Activated T-cell treated with anti-CD3 and anti-CD28 coated beads, Interleukin-2, amount 50 U/mL, for 24 hours (primary cell): ENCODE measurements at places on chromosomes 7 and 10.

GRCh38 chr10:129849853-129850252, 114.2 kb downstream of the EBF3 start:
- DNase-seq, result no peak

- DNase-seq, result no peak
These were observed 146.0 kb upstream of the ADO start for GRCh38 chr10:62658516-62658915.

GRCh38 chr7:51234139-51234538, 82.5 kb downstream of the COBL start:
- no peak for DNase-seq

- no peak for DNase-seq
These were observed 177.1 kb downstream of the FRMD4A start for GRCh38 chr10:14153570-14154055.

DNA sequence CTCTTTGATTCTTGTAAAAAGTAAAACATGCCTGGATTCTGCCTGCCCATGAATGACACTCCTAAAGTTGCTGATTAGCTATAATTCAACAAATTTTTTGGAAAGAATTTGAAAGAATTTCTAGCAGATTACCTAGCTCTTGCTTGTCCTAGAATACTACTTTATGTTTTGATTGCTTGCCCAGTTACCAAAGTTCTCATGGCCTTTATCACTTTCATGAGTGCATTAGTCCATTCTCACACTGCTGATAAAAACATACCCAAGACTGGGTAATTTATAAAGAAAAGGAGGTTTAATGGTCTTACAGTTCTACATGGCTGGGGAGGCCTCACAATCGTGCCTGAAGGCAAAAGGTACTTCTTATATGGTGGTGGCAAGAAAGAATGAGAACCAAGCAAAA, 1137.3 kb downstream of the SORCS1 start:
- DNase-seq, result no peak

GRCh38 chr7:37484426-37485073, 35.9 kb upstream of the ELMO1 start:
- DNase-seq, result no peak

GRCh38 chr7:157555313-157555712, 218.5 kb downstream of the DNAJB6 start:
- DNase-seq, result no peak

GRCh38 chr7:149460493-149461277, at the start of gene ZNF777:
TSS of gene ZNF777 (minus strand) at chr7:149461062. CDS start at chr7:149456022, 5,040 bp downstream.
- DNase-seq, result peak; percentile 86

- DNase-seq, result no peak
These were observed 83.4 kb upstream of the PPP1R9A start for GRCh38 chr7:94823947-94824346.

GRCh38 chr7:70660154-70660818, 471.7 kb upstream of the GALNT17 start:
- DNase-seq, result peak; percentile 39

DNA sequence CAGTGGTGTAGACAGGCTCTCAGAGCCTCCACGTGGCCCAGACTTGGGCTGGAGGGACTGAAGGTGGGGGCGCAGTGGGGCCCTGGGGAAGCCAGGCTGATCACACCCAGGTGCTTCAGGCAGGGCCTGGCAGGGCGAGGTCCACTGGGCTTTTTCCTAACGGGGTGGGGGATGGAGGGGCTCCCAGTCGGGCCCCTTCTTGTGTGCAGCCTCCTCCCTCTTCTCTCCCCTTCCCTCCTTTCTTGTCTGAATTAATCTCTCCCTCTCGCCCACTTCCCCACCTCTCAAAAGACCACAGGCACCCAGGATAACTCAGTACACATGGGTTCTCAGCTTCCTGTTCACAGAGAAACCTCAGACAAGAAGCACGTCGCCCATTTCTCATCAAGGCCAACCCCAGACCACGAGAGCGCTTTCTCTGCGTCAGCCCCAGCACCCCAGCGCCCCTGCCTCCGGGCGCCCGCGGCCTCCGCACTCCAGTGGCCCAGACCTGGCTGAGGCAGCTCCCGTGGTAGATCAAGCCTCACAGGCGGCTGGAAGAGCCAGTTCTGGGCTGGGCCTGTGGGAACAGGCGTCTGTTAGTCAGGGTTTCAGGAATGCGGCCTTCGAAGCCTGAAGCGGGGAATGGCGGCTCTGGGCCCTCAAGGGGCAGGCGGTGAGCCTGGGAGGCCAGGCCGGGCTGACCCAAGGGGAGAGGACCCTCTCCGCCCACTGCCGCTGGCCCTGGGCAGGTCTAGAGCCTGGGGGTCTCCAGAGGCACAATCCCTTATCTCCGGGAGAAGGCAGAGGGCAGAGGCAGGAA, 50.6 kb downstream of the PWWP2B start:
- DNase-seq, result peak; percentile 83

DNA sequence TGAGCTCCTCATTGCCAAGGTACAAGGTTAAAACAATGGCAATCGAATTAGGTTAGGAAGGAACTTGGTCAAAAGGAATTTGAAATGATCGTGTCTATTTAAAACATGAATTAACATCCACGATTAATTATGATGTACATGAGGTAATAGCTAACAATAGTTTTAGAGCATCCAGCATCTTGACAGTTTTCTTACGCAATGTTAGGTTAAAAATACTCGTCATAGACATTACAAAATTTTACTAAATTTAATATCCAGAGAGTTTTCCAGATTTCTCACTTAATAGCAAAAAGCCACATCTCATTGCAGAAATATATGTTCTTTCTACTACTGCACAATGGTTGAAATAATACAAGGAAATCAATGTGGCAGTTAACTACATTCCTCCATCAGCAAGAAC, 22.6 kb downstream of the CUBN start:
- no peak for DNase-seq

DNA sequence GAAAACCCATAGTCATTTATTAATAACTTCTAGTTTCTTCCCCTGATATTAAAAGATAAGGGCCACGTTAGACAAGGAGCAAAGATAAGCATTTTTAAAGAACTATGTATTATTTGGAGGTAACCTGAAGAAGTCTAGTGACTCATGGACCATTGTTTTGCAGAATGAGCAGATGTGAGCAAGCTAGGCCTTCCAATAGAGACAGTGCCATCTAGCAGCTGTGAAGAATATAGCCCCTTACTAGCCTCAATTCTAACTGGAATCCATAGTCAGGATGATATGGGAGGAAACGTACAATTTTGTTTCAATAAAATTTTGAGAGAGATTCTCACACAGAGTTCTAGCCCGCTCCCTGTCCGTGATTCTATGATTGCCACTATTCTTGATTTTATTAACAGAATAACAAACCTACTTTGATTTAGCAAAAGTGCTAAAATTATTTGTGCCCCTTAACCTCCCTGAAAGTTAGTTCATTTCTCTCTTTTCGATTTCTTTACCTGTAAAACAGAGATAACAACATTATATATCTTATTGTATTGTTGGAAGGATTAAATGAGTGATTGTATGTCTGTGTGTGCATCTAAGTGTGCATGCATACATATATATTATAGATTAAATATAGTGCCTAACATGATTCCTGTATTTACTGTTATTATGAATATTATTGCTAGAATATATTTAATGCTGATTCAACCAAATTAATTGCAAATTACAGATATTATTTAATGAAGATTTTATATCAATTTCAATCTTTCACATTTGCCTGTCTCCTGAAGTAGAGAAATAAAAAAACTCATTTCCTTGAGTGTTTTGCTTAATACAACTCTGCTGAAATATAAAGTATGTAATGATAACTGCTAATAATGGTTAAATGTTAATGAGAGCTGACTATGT, 22.7 kb downstream of the FAM237B start:
- no peak for DNase-seq

- DNase-seq, result no peak
These were observed 203.9 kb upstream of the GPR26 start for GRCh38 chr10:123462246-123462645.

GRCh38 chr7:149558149-149558861, 60.7 kb upstream of the ZNF746 start:
- DNase-seq, result no peak

GRCh38 chr10:60346661-60347060, 43.0 kb downstream of the ANK3 start:
- no peak for DNase-seq
